ENCODE measurements at places on chromosomes 5 and 9.

GRCh38 chr9:16884952-16885513 is 14.6 kb upstream of the BNC2 start:
- DNase-seq = peak; percentile 84

GRCh38 chr5:107969847-107970246 is 299.1 kb upstream of the EFNA5 start:
- no peak for DNase-seq

- DNase-seq = no peak
Observed at GRCh38 chr5:12672141-12672540, 767.9 kb upstream of the CTNND2 start.

- DNase-seq = no peak
Observed at GRCh38 chr9:90385146-90385545, 257.5 kb downstream of the DIRAS2 start.

DNA sequence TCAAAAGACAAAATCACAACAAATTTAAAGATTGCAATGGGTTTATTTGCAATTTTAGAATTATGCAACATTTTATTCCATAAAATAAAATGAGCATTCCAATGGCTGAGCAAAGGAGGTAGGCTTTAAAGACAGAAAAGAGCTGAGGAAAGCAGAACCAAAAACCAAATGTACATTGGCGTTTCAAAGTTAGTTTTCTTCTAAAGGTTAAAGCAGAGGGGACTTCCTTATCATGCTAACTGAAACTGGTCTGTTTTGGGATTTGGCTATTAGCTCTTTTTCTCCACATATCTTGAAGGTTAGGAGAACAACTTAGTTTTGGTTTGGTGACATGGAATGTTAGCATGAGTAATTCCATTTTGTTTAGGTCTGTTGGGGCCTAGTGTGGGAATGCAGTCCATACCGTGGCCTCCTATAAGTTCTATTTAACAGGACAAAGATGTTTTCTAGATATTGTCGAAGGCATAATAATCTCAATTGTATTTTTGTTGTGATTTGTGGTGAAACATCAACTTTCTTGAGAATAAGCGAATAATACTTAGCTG is 20.3 kb downstream of the DCP2 start:
- no peak for DNase-seq

DNA sequence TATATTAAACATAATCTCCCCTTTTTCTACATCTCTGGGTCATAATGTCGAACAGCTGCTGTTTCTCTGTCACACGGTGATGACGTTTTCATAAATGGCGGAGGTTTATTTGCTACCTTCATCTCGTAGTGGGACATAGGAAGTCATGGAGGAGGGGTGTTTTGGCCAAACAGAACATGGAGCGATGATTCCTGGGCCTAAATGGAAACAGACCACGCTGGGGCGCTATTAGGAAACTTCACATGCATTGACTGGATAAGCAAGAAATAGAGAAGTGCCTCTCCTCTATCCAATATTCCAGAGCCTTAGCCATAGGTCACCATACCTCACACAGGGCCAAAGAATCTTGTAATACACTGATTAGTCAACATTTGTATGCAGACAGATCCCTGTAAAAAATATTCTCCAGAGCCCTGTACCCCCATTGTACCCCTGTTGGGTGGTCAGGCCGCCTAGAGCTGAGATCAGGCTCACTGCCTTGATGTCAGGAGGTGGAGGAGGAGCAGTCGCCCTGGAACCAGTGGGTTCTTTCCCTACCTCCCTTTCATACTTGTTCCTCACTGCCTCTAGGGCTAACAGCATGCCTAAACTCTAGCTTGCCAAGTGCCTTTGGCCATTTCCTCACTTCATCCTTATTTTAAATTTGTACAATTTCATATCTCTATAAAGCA is 77.8 kb upstream of the SPIN1 start:
- DNase-seq = peak; percentile 16

- DNase-seq = no peak
Observed at GRCh38 chr9:20030671-20031070, 241.8 kb upstream of the SLC24A2 start.

- DNase-seq = peak; percentile 93
Observed at GRCh38 chr5:54457094-54457862, 1.8 kb downstream of the HSPB3 start.

DNA sequence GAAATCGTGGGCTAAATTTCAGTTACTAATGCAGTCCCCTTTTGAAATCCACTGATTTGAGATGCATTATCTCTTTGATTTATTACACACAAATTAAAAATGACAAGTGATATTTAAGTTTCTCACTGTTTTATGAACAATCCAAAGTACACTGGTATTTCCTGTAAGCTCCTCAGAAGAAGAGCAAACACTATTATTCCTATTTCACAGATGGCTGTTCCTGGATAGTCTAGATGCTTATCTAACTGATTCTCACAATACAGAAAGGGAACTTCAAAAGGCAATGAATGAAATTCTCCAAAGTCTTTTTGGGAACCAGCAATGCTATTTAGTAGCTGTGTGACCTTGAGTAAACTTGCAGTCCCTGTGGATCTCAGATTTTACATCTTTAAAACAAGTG is 404.7 kb upstream of the DAB2 start:
- DNase-seq = no peak

DNA sequence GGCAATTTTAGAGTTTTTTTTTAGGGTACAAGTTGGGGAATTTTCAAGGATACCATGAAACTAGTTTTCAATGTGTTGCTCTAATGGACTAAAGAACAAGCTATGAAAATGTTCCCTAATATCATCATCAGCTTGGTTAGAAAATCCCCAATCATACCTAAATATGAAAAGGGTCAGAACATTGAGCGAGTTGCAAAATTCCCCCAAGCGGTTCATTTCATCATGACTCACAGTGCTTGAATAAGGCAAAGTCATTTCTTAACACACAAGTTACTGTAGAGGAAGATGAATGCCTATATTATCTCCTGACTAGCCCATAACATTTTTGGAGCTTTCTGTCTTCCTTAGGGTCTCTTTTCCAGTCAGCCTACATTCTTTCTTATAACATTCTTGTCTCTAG is 62.7 kb downstream of the ST8SIA4 start:
- peak; percentile 55 for DNase-seq

- no peak for DNase-seq
Observed at GRCh38 chr5:173529861-173530260, 86.6 kb downstream of the BOD1 start.

Measured in amniotic epithelial cell (primary cell).